ENCODE measurements at places on chromosomes 2 and 18. TPM values are rescaled to one million over a fixed set of nuclear protein-coding genes. Genes with fewer than 3 reads are reported as not detected.

Gene TPO
- total RNA-seq = not detected

Gene YPEL5
- total RNA-seq = 37.1 TPM

Gene LIPG
- total RNA-seq = 2.2 TPM

Gene EFEMP1
- 283 TPM for total RNA-seq

Gene EFHD1
- total RNA-seq = 0.66 TPM

Gene ARL5A
- total RNA-seq = 83.5 TPM

Gene RFTN2
- total RNA-seq = 0.21 TPM

Gene TMEM127
- total RNA-seq = 24.3 TPM

Gene TSN
- total RNA-seq = 89.6 TPM

Gene VWC2L
- not detected for total RNA-seq

Gene FEV
- total RNA-seq = not detected

Gene DYSF
- 17.2 TPM for total RNA-seq

Gene C2orf80
- total RNA-seq = not detected

Gene MAP3K2
- 41.7 TPM for total RNA-seq

Gene ITPRIPL1
- 0.55 TPM for total RNA-seq

Gene CNRIP1
- total RNA-seq = 14.0 TPM

Gene ANKRD30B
- total RNA-seq = not detected
